MV-4-11 (cell line): ENCODE measurements at places on chromosomes 7 and 10.
A peak's percentile ranks its signal among the peaks of the same experiment; 100 is the strongest.

GRCh38 chr7:117323851-117324711 is 1.2 kb upstream of the WNT2 start:
- DNase-seq: no peak

DNA sequence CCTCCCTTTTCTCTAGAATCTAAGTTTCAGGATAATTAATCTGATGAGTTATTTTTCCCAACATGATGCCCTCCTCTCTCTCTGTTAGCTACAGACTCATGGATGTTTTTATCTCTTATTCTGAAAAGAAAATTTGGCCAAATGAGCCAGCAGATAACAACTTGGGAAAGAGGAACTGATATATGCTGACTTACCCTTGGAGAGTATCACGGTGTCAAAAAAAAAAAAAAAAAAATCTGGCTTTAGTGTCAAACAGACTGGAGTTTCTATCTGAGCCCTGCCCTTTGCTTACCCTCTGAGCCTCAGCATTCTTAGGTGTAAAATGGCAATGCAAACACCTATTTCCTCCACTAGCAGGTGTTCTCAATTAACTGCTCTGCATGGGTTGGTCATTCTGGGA is 190.4 kb downstream of the AHR start:
- peak; percentile 59 for DNase-seq

- DNase-seq: peak; percentile 58
These were observed 11.4 kb upstream of the HKDC1 start for GRCh38 chr10:69208761-69209160.

DNA sequence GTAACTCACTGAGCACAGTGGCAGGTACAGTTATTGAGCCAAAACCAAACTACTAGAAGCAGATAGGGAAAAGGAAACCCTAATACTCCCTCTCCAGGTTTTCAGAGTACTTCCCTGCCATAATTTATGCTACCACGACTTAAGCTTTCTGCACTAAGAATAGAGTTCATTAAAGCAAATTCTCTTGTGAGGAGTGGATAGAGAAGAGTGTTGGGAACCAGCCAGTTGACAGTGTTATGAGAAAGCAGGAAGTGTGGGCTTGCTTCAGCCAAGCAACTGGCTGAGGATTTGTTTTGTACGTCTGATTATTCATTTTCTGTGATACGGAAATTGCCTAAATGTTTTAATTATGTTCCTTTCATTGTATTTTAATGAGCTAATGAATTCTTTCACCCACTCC is 280.5 kb downstream of the KIF20B start:
- peak; percentile 46 for DNase-seq

GRCh38 chr7:37526623-37527022 is 78.0 kb upstream of the ELMO1 start:
- no peak for DNase-seq

- DNase-seq: peak; percentile 62
These were observed 18.1 kb upstream of the TFAM start for GRCh38 chr10:58367069-58367468.

- DNase-seq: no peak
These were observed 75.2 kb downstream of the COL13A1 start for GRCh38 chr10:69876931-69877330.

DNA sequence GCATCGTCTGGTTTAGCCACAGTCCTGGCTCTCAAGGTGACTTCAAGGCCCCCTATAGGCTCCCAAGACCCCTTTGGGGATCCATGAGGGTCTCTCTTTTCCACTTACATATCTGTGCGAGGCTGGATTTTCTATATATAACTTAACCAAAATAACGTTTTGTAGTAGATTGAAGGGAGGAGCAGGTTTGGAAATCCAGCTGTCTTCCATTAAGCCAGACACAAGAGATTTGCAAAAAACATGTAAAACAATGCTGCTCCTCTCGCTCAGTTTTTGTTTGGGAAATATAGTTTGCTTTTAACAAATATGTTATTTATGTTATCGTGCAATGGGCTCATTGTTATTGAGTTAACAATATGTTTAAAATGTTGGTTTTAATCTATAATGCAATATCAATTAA is 811.2 kb downstream of the TYW1 start:
- DNase-seq: no peak

- no peak for DNase-seq
These were observed 33.7 kb upstream of the CFAP46 start for GRCh38 chr10:132975831-132976682.

GRCh38 chr10:57964351-57964750 is 303.3 kb downstream of the IPMK start:
- DNase-seq: no peak

DNA sequence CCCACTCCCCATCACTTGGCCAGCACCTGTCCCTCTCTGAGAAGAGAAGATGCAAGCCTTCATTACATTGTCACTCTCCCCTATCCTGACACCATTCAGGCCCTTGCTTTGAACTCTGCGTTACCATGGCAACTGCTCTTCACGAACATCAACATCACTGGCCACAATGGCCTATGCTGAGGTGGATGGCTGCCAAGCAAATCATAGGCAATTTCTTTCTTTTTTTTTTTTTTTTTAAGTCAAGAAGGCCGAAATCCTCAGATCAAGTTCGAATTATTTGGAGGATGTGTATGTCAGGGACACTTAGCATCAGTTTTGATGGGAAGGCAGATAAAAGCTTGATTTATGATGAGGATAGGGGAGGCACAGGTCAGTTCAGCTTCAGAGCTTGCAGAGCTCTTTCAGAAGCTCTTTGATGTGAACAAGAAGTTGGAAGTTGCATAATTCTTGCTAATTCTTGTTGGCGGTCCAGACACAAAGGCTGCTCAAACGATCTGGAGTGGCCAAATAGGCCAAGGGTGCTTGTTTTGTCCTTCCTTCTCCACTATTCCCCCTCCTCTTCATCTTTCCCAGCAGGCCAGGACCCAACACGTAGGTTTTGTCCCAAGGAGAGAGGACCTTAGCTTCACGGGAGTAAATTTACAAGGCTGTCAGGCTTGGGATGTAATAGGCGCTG is 179.9 kb upstream of the NPVF start:
- DNase-seq: no peak

DNA sequence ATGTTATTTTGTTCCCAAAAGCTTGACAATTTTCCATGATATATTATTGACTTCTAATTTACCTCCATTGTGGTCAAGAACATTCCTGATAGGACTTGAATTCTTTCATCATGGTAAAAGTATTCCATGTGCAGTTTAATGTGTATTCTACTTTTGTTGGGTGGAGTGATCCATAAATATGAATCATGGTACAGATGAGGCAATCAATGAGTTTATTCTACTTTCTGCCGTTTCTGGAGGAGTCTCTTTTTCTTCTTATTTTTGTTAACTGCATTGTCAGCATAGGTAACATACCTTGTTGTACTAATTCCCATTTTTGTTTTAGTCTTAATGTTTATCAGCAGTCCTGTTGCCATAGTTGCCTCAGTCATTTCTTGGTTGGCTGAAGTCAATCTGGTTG is 69.6 kb downstream of the SHOC2 start:
- no peak for DNase-seq

DNA sequence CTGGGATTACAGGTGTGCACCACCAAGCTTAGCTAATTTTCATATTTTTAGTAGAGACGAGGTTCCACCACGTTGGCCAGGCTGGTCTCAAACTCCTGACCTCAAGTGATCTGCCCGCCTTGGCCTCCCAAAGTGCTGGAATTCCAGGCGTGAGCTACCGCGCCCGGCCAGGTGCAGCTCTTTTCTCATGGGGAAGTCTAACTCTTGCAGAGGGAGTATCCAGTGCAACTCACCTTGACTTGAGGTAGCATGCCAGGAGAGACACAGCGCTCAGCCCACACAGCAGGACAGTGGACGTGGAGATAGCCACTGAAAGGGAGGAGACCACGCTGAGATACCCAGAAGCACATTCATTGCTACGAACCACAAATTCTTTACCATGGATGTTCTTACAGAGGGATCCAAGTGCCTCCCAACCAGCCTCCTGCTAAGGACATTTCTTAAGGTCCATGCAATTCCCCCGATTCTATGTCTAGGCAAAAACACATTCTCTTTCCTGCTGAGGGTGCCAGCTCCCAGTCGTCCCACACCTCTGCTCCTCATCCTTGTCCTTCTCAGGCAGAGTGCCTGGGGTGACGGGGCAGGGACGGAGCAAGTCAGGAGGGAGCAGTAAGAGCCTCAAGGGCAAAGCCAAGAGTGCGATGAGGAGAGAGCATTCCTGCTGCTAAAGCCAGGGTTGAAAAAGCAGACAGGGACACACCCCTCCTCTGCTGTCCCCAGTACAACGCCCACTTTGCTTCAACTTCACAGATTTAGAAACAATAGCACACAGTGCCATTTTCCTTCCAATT is 21.0 kb downstream of the IL15RA start:
- DNase-seq: no peak

- DNase-seq: no peak
These were observed 674 bp upstream of the FRA10AC1 start for GRCh38 chr10:93703066-93703465.

DNA sequence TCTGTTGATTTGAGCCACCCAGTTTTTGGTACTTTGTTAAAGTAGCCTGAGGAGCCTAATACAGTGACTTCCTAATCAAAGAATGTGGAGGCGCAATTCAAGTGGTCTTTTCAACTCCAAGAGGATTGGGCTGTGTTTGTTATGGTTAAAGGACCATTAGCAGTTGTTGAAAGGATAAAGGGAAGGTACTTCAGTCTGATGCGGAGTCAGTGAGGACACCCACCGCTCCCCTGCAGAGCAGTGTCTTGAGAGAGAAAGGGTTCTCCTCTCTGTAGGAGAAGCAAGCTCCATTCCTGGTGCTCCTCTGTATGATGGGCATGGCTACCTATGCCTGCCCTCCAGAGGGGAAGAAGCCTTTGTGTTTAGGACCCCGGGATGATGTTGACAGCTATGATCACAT is 590.6 kb upstream of the C7orf33 start:
- no peak for DNase-seq

GRCh38 chr7:34655384-34655783 is 2.6 kb upstream of the NPSR1 start:
- no peak for DNase-seq

- no peak for DNase-seq
These were observed 202.4 kb downstream of the CCDC3 start for GRCh38 chr10:12799144-12799543.

- no peak for DNase-seq
These were observed 150.9 kb upstream of the KLF6 start for GRCh38 chr10:3935933-3936359.

DNA sequence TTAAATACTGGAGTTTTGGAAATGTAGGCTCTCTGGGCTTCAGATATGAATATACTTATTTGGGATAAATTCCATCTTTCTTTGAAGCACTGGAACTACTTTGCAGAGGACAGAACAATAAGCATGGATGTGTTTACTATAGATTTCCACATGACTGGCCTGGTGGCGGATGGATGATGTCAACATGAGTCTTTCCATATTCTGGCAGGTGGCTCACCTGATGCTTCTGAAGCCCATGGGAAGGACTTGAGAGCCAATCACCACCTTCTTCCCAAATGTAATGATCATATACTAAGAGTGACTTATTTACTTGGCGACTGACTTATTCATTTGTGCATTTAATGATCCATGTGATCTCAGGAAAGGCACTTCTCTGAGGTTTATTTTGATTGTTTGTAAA is 110.5 kb downstream of the FANK1 start:
- DNase-seq: no peak

GRCh38 chr10:31129880-31130405 is 98.3 kb upstream of the ZNF438 start:
- no peak for DNase-seq

DNA sequence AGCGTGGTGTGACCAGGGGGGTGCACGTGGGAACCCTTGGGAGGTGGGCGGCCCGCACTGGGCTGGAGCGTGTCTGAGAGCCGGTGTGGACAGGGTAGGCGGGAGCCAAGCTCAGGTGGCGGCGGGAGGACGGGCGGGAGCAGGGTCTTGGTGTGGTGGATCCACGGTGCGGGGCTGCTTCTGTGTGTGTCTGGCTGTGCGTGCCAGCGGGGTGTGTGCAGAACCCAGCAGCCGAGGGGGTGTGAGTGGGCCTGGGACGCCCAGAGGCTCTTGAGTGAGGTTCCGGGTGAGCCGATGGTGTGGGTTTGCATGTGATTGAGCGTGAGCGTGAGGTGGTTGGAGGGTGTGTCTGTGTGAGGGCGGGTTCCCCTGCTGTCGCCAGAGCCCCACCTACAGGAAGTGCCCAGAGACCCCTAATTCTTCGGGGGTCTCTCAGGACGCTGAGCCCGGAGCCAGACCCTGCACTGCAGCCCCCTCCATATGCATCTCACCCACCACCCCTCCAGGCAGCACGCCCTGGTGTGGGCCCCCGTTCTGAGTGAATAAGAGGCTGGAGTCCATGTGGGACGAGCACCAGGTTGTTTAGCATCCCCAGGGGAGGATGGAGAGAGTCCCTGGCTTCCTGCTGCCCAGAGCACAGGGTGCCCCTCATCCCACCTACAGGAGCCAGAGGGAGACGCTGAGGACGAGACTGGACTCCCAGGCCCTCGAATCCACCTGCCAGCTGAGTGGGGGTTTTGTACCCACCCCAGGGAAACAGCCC is 78.2 kb downstream of the ELFN1 start:
- DNase-seq: no peak

GRCh38 chr7:45068236-45069023 is 20.3 kb downstream of the NACAD start:
- no peak for DNase-seq

DNA sequence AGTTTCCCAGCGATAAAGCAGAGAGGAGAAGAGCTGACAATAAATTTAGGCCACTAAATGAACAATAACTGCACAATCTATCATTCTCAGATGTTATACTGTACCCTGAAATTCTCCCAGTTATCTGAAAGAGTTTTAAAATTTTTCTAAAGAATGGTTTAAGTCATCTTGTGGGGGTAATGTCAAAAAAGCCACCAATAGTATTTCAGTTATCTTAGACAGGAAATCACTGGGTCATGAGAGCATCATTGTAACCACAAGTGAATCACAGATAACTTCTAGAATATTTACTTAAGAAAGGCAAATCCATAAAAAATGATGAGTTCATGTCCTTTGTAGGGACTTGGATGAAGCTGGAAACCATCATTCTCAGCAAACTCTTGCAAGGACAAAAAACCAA is 147.1 kb downstream of the DNAJB9 start:
- DNase-seq: no peak

DNA sequence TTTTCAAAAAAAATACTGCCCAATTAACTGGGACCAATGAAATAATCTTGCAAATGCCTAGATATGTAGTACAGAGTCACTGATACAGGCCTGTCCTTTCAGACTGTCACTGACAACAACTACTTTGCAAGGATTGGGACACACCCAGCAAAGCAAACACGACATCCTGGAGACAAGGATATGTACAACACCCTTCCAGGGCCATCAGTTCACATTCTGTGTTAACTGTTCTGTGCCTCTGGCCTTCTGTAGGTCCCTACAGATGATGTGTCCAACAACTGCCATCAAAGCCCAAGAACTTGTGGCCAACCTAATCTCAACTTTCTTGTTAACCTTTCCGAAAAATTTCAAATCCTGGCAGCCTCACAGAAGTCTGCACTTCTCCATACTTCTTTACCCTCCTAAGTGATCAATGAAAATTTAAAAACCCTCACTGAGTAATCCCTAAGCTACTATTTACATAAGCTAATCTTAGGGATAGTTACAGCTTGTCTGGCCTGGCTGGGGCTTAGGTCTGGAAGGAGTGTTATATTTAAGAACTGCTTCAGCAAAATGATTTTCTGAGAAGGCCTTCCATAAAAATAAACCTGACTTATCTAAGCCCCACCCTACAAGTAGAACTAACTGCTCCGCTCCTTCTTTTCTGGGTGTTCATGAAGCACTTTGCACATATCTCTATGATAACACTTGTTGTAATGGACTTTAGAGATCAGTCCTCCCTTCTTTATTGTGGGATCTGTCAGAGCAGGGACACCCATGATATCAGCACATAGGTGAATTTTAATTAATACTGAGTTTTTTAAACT is 21.0 kb downstream of the COBL start:
- no peak for DNase-seq
